ENCODE measurements at places on chromosomes 4 and X. TPM values are rescaled to one million over a fixed set of nuclear protein-coding genes. Genes with fewer than 3 reads are reported as not detected.

DNA sequence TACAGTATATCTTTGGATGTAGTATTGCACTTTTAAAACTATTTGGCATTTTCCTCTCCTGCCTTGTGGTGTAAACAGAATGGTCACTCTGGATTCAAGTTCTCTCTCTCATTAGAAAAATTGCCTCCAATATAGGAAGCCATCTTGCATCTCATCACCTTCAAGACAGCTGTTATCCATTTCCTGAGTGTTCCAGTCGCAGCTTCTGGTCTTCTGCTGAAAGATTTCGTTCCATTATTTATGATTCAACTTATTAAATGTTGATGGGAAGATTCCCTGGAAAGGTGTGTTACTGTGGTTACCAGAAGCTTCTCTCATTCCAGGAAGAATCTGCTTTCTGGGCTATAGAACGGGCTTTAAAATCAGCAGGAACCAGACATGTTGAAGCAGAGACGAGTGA lies 568.3 kb upstream of the SLIT2 start:
- no peak for DNase-seq

- no peak for DNase-seq
Measured at GRCh38 chrX:37785569-37785968, 5.7 kb downstream of the CYBB start.

- DNase-seq, result peak; percentile 19
Measured at GRCh38 chr4:62644372-62644771, 1444.2 kb downstream of the ADGRL3 start.

DNA sequence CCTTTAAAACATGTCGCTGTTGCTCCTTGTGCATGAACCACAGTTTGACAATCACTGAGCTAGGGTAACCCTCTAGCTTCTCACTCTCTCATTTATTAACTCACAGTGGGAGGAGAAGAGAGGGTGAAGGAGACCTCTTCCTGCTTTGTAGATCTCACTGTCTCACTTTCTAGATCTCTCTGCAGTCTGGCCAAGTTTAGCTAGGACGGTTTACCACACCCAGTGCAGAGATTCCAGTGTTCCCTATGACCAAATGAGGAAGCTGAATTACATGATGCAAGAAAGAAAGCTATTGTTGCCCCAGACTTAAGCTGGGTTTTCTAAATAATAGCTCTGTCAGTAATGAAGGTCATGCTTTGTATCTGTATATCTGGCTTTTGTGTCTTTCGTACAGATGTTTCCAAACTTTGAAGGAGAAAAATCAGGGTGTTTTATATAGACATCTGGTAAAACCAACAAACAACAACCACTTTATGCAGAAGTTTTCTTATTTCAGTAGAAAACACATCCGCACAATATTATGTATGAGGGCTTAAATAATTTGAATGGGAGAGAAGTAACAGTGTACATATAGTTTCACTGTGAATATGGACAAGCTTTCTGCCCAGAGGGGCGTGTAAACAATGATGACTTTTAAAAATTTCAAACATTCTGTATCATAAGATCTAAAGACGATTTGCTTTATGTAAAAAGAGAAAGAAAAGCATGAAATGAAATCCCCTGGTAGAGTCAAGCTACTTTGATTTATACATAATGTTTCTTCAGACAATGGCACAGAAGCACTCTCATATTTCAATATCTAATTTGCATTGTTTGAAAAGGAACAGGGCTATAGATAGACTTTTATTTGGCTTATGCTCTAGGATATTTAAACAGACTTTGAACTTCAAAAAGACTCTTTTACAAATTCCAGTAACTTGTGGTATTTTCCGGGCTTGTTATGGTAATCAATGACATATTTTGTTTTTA lies 582.3 kb downstream of the FSTL5 start:
- no peak for DNase-seq

- DNase-seq, result no peak
Measured at GRCh38 chrX:2559124-2559523, 58.3 kb upstream of the DHRSX start.

- no peak for DNase-seq
Measured at GRCh38 chrX:24466025-24466424, 939 bp downstream of the PDK3 start.

DNA sequence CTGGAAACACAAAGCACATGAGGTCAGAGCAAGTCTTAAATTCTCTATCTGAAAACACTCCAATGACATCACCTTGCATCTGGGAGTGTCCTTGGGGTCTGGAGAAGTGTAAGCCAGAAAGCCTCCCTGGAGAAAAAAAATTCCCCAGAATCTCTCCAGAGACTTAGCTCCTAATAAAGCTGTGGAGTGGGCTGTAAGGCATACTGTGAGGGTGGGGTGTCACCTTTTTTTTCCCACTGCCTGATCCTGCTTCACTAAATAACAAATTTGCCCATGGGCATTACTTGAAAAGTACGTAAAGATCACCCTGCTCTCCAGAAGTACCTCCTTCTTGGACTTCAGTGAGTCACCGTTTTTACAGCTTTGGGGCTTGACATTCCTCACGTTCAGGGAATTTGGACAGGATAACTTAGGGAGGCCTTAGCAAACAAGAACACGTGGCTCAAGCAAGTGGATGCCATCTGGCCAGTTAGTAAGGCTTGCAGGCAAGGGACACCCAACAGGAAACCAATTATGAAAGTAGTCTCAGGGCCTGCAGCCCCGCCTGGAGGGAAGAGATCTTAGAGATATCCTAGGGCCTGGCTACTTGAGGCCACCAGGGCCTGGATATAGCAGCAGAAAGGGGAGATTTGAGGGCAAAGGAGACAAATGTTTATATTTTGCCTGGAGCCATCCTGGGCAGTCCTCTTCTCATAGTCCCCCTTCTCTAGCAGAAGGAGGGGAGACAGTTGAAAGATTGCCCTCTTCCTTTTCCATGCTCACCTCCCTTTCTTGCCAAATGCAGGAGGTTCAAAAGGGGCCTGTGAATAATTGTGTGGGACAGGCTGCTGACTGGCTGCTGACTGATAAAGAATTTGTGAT lies 60.1 kb upstream of the PLAC1 start:
- peak; percentile 72 for DNase-seq

DNA sequence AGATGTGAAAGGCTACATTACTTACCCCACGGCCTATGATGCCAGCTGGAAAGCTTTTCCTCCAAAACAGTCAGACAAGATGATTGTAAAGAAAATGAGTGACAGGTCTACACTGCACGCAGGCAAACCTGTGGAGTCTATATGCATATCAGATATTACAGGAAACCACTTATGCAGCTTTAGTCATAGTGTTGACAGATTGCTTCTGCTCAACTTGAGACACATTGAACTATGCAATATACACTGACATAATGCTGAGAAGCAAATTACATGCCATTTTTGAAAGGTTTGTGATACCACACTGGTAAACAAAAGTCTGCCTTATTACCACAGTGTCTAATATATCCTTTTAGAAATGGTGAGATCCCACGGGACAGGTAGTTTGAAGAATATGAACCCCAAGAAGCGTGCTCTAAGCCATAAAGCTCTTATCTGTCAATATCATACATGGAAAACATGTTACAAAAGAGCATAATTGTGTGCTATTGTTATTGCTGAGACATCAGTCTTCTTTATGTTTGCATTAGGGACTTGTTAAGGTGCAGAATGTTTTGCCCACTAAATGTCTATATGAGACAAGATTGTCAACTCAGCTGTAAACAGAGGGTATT lies 1835.8 kb upstream of the TENM3 start:
- no peak for DNase-seq

DNA sequence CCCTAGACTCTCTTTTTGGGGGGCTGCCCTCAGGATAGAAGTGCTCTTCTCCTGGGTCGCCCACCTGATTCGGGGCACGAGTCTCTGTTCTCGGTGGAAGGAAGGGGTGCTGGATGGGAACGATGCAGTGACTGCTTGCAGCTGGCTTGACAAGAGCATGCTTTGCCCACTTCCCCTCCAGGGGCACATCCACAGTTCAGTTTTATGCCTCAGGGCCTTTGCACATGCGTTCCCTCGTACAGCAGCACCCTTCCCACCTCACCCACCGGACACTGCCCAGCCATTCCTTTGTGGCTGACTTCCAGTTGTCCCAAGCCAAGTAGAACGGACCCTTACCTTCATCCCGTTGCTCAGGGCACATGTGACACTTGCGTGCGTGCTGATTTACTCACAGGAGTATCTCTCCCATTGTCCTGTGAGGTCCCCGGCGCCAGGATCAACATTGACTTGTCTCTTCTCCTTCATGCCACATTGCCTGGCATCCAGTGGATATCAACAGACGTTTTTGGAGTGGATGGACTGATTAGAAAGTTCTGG lies 60.0 kb downstream of the C4orf50 start:
- DNase-seq, result no peak

DNA sequence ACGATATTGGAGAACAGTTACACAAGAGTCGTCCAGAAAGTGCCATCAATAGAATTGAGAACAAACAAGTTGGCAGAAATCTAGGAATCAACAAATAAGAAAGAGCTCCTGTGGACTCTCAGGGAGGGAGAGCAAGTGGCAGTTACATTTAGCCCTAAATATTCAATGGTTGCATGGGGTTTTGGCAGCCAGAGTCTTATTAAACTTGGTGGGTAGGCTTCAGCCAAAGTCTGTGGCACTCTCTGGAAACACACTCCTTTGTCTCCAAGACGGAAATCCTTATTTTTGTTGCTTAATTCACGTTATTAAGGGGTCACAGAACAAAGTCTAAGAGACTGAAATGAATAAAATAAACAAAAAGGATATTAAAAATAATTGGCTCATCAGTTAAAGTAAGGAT lies 742.2 kb upstream of the ATOH1 start:
- no peak for DNase-seq

- no peak for DNase-seq
Measured at GRCh38 chr4:138275216-138275615, 33.1 kb upstream of the SLC7A11 start.

DNA sequence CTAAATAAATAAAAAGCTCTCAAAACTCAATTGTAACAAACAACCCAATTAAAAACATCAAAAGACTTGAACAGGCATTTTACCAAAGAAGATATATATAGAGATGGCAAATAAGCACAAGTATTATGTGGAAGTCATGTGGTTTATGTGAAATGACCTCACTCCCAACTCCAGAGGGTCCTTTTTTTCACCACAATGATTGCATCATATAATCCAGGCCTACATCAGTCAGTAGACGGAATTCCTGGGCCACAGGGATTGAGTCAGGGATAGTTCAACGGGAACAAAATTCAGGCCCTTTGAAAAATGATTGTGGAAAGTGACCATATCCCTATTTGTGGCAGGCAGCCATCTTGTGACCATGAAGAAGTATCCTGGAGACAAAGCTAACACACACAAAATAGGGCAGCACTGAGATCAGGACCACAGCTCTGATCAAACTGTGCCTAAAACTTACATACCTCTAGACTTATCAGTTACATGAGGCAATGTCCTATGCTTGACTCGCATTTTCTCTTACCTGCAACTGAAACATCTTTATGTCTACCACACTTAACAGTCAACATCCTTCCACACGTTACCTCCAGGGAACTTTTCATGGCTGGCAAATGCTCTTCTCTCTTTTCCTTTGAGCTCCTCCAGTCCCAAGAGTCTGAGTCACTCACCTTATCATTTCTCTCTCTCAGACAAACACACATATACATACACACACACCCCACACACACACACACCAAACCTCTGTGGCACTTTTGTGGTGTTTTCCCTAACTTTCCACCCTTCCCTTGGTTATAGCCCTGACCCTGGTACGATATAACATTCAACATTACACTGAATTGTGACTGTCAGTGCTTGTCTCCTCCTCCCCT lies 113.5 kb downstream of the PHF8 start:
- DNase-seq, result peak; percentile 10

- DNase-seq, result no peak
Measured at GRCh38 chr4:128782076-128782715, 27.3 kb upstream of the JADE1 start.

- no peak for DNase-seq
Measured at GRCh38 chr4:87677731-87678130, 27.7 kb downstream of the DMP1 start.

GRCh38 chr4:13452927-13453579 lies 31.1 kb downstream of the RAB28 start:
- no peak for DNase-seq

DNA sequence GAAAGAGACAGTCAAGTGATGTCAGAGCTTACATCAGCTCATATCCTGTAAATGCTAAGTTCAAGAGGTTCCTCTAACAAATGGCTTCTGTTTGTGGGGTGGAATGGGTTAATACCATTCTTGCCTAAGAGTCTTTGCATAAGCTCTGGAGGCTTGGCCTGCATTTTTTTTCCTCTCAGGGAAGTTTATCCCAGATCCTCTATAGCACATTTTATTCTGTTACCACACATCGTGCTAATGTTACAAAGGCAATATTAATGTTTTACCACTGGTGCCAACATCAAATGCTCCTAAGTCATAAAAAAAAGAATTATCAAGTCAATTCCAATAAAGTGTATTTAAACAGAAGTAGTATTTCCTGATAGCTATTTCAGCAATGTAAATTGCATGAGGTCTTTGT lies 2.9 kb upstream of the ADH6 start:
- DNase-seq, result peak; percentile 18

- no peak for DNase-seq
Measured at GRCh38 chr4:124636788-124637187, 75.7 kb downstream of the ANKRD50 start.

DNA sequence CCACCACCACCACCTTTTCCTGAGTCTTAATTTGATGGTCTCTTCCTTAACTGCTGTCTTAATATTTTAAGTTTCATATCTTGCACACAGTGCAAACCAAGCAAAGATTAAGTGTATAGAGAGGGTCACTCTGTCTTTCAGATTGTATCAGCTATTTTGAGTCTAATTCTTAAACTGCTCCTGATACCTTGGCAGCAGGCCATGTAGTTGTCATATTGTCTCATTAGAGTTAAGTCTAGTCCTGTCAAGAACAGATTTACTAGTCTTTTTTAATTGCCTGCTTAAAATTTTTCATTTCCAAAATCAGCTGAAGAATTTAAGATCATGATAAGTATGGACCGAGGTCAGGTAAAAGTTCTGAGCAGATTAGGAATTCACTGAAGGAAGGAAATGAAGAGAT lies 51.5 kb downstream of the FHIP1A start:
- no peak for DNase-seq

DNA sequence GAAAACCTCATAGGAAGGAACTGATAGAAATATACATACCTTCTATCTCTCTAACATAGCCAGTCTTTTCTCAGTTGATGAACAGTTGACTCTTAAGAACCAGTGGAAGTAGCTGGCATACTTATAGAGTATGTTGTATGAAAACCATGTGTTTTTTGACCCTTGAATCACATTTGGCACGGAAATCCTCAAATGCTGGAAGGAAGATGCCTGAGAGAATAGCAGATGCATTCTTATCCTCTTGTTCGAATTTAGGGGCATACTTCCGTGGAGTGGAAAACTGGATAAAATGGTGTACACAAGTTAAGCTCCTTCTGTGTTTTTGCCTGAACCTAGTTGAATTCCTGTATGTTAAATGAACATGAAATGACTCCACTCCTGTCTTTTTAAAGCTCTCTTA lies 145.5 kb downstream of the PCDH7 start:
- DNase-seq, result no peak

The STS gene
- total RNA-seq, result 6.5 TPM

The CLOCK gene
- 26.2 TPM for total RNA-seq

The CT45A1 gene
- not detected for total RNA-seq

The CABS1 gene
- total RNA-seq, result not detected

The GPAT3 gene
- 4.4 TPM for total RNA-seq

The HSPA4L gene
- 2.7 TPM for total RNA-seq

The DKK2 gene
- total RNA-seq, result 23.4 TPM

The KLHL34 gene
- not detected for total RNA-seq

The SYNPO2 gene
- 10.3 TPM for total RNA-seq

The NXF2 gene
- not detected for total RNA-seq

The PARM1 gene
- 158 TPM for total RNA-seq
